Suppressor macrophage (primary cell): ENCODE measurements at places on chromosomes 6 and 20.
A peak's percentile ranks its signal among the peaks of the same experiment; 100 is the strongest.

DNA sequence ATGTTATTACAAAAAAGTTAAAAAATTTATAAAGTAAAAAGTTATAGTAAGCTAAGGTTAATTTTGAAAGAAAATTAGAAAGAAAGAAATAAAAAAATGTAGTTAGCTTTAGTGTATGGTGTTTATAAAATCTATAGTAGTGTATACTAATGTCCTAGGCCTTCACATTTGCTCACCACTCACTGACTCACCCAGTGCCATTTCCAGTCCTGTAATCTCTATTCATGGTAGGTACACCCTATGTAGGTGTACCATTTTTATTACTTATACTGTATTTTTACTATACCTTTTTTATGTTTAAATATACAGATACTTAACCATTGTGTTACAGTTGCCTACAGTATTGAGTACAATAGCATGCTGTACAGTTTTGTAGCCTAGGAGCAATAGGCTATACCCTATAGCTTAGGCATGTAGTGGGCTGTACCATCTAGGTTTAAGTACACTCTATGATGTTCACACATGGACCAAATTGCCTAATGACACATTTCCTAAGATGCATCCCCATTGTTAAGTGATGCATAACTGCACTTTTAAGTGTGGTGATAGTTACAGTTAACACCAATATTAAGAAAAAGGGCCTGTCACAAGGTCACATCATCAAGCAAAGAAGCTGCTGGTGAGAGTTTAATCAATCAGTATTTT lies 8.0 kb downstream of the CD2AP start:
- no peak for DNase-seq

DNA sequence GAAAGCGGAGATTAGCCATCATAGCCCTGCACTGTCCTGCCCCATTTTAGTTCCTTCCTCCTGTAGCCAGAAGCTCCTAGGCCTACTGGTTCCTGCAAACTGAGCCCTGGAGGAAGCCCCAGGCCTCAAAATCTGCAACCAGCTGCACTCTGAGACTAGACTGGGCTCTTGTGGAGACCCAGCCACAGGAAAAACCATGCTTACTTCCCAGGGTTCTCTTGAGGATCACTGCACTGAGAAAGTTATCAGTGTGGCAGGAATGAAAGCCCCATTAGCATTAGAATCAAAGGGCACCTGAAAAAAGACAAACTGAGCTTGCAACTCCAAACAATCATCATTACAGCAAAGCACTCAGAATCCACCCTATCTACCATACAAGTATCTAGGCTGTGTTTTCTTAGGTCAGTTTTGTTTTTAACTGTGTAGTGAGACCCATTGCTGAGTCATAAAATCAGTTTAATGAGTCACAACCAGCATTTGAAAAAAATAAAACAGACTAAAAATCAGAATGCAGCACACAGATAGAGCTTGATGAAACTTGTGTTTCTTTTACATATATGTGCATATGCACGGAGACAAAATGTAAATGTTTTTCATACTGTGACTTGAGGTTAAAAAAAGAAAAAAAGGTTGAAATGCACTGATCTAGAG lies 91.0 kb downstream of the UNC5CL start:
- no peak for DNase-seq

DNA sequence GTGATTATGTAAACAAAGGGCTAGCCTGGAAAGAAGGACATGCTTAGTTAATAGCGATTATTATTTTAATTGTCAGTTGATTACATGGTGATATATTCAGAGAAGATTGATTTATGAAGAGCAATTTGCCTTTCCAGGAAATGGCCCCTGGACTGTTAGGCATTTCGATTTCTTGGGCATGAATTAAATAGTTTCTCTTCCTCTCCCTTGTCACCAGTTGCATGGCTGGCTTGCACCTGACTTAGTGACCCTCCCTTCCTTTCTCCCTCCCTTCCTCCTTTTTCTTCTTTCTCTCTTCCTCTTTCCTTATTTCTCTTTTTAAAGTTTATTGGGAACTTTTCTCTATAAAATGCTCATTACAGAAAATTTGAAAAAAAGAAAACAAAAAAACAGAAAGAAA lies 235.4 kb downstream of the CDC5L start:
- DNase-seq: peak; percentile 36

DNA sequence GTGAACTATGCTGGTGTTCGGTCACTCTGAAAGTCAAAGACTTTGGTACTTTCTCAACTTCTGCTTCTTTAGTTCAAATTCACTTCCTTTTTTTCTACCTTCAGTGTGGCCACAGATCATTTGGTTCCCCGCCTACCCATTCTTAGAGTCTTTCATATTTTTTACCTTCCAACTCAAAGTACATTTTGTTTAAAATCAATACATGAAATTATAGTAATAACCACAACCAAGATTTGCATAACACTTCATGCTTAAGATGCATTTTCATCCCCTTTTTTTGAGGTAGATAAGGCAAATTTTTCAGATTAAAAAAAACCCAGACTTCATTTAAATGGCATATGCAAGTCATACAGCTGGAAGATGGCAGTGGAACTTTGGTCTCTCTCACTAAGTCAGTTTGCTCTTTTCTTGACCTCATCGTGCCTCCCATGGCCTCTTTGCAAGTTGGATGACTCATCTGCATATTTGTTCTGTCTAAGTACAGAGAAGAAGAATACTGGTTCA lies 11.9 kb upstream of the CNR1 start:
- DNase-seq: no peak

- DNase-seq: no peak
Observed at GRCh38 chr6:49082611-49083010, 380.4 kb downstream of the MMUT start.

GRCh38 chr6:119210596-119210995 lies 132.1 kb upstream of the FAM184A start:
- no peak for DNase-seq
